ENCODE measurements at places on chromosomes 6 and 20.

- no peak for DNase-seq
These were observed 6.5 kb downstream of the PACSIN1 start for GRCh38 chr6:34472425-34472824.

DNA sequence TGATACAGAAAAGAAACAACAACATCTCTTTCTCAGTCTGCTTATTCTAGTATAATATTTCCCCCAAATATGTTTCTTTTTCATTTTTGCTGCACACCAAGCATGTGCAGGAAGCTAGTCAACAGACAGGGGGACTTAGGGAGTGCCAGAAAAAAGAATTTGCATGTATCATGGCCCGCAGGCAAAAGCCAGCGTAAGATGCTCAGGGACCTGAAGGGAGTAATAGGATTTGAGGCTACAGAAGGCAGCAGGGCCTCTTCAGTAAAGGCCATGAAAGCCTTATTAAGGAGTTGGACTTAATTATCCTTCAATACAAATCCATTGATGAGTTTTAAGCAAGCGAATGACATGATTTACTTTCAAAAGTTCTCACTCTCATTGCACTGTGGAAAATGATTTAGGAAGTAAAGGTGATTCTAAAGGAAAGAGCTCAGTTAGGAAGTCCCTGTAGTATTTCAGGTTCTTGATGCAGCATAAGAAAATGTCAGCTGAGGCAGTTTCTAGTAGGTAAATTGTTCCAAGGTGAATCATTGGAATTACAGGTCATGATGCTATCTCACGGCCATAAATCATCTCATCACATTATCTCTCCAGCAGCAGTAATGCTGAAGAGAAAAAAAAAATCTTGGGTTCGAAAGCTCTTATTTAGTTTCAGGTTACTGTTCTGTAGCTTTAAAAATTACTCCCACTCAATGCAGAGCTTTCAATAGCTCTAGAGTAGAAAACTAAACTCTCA, 94.8 kb downstream of the PTCHD4 start:
- DNase-seq = no peak

DNA sequence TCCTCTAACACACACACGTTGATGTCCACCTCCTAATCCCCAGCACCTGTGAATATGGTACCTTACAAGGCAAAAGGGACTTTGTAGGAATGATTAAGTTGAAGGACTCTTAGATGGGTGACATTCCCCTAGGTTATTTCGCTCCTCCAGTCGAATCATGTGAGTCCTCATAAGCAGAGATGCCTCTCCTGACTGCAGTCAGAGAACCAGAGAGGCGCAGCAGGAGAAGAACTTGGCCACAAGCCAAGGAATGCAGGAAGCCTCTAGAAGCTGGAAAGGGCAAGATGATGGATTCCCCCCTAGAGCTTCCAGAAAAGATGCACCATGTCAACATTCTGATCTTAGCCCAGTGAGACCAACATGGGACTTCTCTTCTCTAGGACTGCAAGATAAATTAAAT, 133.1 kb upstream of the PTPRT start:
- no peak for DNase-seq

DNA sequence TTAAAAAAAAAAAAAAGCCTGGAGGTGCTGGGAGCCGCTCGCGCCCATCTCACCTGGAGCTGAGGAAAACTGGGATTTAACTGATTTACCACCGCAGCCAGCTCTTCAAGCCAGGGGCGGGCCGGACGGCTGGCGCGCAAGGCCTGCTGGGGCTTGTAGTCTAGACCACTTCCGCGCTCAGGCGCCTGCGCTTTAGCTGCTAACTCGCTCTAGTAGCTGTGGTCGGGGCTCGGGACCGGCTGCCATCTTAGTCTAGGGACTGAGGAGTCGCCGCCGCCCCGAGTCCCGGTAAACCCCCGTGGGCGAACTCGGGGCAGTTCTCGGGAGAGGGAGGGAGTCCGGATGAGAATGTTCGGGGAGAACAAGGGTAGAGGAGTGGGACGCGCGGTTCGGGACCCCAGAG, at the start of gene ITCH:
ITCH (plus strand) TSS at position 212 of the 403 bp plus-strand sequence. CDS start 30,539 bp downstream, outside the sequence.
- peak; percentile 88 for DNase-seq

DNA sequence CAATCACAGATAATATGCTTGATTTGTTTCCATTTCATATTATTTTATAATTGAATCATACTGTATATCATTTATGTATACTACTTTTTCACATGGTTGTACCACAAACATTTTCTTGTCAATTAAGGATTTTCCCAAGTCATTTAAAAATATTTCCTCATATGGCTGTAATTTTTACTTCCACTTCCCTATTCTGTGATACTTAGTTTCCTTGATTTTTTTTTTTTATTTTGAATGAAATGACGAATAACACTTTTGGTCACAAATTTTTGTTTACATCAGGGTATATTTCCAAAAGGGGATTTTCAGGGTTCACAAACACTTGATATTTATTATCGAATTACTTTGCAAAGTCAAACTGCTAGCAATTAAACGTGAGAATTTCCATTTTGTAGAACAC, 515.6 kb downstream of the KIF16B start:
- no peak for DNase-seq

DNA sequence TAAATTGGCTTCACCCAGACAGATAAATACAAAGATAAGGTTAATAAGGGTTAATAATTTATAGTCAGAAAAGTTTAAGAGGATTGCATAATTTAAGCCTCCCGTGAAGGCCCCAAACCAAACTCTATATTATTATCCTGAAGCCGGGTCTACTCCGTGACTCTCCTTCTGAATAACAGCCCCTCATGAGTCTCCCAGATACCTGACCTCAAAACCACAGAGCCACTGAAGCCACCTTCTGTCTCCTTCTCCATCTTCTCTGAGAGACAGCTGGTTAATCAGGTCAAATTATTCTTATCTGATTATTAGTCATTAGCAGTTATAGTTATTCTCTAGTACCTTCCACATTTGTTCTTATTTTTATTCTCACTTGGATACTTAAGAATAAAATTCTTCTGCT, 569.2 kb upstream of the AGPAT4 start:
- no peak for DNase-seq

DNA sequence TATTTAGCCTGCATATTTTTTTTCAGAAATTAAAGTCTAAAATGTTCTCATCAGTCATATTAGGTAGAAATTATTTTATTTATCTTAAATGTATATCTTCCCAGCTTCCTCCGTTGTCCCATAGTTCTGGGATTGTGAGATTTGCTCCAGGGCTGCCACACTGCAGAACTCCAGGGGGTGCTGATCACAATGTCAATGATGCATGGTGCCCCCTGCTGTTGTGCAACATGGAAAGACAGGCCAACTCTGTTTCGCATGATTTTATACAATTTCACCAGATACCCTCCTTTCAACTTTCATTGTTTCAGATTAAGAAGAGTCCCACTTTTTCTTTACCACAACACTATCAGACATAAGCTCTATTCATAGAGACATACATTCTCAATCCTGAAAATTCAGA, 35.9 kb downstream of the ID4 start:
- no peak for DNase-seq

DNA sequence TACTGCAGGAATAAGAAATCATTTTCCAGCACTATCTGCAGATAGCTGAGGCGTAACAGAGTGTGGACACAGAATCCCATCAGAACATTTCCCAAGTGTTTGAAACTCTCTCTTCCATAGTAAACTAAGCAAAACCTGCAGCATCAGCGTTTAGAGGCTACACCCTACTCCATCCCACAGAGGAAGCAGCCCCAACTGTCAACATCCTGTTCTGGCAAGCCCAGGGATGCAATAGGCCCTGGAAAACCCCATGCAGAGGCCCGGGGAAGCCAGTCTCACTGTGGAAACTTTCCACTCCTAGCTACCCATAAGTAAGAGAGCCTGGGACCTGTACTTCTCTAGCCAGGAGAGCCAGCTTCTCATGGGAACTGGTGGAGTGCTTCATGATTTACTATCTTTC, 129.4 kb downstream of the LY86 start:
- DNase-seq = no peak

DNA sequence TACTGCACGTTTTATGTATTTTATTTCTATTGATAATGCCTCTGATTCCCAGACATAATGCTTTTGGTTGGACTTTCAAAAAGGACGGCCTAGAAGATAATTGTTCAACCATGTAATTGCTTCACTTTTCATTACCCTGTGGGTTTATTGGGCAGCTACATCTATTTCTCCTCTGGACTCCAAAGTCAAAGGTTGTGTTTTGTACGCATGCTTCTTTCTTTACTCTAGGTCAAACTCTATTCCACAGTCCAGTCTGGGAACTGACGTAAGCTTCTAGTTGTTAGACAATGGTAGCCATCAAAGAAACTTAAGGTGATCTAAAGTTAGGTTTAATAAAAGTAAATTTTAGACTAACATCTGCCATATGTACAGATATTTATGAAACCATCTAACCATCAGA, 6.6 kb upstream of the SLC17A3 start:
- DNase-seq = no peak

GRCh38 chr6:31927242-31927862, at the start of gene C2:
Gene C2 (plus strand): TSS chr6:31927717. CDS start chr6:31927753, 36 bp downstream.
- DNase-seq = no peak

- no peak for DNase-seq
These were observed 5.9 kb downstream of the ZNF512B start for GRCh38 chr20:63963784-63964301.

DNA sequence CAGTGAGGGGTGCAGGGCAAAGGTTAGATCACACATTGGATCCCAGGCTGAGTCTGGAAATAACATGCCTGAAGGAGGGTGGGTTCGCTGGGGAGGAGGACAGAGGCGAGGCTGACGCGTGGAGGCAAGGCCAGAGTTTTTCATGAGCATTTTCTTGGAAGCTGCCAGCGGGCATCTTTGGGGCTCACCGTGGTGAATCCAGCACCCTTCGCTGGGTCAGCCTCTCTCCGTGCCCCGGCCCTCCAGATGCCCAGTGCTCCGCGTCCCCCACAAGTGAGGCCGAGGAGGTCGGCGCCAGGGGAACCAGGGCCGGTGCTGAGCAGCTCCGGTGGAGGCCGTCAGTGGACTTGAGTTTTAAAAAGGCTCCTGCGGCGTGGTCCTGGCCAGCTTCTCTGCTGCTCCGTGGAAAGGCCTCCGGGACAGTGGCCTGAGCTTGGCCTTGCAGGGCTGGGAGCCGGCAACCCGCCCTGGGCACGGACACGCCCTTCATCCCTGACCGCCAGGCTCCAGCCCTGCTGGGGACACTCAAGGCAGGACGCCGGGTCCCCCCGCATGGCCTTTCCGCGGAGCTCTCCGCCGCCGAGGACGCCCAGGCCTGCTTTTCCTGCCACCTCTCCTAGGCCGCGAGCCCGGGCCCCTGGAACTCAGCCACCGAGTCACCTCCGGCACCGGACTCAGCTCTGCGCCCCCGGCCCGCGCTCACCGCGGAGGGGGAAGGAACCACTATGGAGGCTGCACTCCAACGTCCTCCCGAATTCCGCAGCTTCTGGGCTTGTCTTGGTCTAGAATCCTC, 114.3 kb downstream of the THBS2 start:
- no peak for DNase-seq

GRCh38 chr6:83463886-83464285, 33.0 kb upstream of the ME1 start:
- no peak for DNase-seq

DNA sequence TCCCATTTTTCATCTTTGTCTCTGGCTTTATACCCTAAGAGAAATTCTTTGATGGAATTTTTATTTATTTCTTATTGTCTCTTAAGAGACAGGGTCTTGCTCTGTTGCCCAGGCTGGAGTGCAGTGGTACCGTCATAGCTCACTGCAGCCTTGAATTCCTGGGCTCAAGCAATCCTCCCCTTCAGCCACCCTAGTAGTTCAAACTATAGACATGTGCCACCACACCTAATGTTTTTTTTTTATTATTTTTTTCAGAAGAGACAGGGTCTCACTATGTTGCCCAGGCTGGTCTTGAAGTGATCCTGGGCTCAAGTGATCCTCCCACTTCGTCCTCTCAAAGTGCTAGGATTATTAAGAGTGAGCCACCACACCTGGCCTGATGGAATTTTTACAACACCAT, 40.5 kb downstream of the FKBP5 start:
- DNase-seq = no peak

DNA sequence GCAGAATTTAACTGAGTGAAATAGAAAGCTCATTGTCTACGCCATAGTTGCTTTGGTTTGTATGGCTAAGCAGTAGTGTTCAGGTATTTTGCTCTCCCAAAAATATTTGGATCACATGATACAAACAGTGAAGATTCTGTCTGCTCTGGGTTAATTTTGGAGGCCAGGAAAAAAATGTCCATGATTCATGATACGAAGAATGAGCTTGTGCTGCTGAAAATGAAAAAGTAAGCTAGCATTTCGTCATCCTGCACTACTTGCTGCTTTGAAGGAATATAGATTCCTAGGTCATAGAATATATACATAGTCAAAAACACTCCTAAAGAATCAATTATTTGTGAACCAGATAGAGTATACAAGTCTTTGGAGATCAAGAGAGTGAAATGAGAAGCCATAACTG, 8.3 kb downstream of the WRNIP1 start:
- no peak for DNase-seq

- DNase-seq = no peak
These were observed 768.8 kb upstream of the SLC35B3 start for GRCh38 chr6:9204171-9204570.

DNA sequence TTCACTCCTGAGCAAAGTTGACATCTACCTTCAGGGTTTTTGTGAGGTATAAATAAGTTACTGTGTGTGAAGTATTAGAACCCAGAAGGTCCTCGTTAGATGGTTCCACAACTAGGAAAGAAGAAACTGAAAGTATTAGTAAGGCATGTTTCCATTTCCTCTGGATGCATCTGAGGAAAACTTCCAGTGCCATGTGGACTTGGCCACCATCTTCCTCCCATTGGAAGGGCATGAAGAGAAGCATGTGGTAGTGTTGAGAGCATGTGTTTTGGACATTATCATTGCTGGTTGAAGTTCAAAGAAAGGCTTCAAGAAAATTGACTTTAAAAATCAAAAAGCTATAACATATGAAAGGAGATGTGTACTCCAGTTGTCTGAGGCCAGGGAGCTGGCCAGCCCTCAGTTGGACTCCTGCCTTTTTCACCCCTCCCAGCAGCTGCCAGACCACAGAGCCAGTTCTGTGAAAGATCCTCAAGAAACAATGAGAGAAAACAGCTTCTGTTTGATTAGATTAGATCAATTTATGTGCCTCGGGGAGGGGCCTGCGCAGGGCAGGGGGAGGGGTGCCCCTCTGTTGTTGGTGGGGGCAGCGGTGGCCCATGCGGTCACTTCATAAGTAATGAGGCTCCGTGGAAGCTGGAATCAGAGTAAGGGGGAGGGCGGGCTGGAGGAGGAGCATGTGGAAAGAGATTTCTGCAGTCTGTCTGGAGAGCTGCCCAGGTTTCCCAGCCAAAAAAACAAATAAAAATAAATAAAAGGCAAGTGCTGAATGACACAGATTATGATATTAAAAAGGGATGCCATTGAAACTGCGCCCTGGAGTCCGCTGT, 154.0 kb downstream of the JARID2 start:
- DNase-seq = no peak

DNA sequence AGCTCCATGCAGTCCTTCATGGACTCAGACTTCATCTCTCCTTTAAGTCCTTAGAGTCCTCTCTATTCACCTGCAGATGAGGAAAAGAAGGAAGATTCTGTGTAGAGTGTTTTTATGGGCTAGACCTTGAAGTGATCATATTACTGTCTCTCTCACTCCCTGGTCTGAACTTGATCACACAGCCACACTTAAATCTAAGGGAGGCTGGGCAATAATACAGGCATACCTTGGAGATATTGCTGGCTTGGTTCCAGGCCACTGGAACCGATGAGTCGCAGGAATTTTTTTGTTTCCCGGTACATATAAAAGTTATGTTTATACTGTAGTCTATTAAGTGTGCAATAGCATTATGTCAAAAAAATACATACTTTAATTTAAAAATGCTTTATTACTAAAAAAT, 59.2 kb upstream of the FOXO3 start:
- DNase-seq = no peak
